Daoy (cell line): ENCODE measurements at places on chromosomes 11 and 22. TPM values are rescaled to one million over a fixed set of nuclear protein-coding genes. Genes with fewer than 3 reads are reported as not detected.
A peak's percentile ranks its signal among the peaks of the same experiment; 100 is the strongest.

GRCh38 chr22:38655519-38656255, 505 bp downstream of the FAM227A start:
- peak; percentile 17 for DNase-seq

DNA sequence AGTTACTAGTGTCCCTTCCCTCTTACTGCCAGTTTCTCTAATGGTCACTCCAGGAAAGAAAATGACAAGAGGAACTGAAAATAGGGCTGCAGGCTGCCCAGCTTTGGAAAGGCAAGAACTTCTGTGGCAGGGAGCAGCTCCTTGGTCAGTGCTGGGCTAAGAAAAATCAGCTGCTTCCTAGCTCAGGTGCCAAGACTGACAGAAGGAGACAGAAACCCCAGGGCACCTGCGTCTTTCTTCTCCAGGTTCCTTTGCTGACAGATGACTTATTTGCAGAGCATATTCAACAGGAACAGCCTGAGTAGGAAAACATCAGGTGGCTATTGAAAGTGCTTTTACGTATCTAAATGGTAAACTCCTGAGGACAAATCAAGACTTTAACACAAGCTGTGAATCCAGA, 25.4 kb downstream of the MAML2 start:
- DNase-seq, result no peak

Gene FDXACB1
- 3.5 and 4.7 TPM in 2 replicates for total RNA-seq

DNA sequence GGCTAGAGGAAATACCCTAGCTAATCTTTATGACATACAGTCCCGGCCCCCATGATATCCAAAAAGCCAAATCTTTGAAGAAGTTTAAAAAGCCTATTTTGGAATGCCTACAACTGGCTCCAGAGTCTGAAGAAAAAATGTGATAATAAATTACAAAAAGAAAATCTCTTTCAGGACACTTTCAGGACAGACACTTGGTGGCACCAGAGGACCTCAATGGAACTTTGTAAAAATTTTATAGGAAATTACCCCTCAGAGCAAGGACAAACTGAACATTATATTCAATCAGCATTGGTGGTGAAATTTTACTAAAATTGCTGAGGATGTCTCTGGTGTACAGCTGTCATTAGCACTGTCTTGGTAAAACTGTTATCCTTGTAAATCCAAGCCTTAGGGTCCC, 81.0 kb downstream of the CCDC73 start:
- no peak for DNase-seq

GRCh38 chr22:19179497-19180048, 1.0 kb upstream of the SLC25A1 start:
- DNase-seq, result peak; percentile 82

Gene CTSF
- total RNA-seq, result 7.5 and 9.5 TPM in 2 replicates

DNA sequence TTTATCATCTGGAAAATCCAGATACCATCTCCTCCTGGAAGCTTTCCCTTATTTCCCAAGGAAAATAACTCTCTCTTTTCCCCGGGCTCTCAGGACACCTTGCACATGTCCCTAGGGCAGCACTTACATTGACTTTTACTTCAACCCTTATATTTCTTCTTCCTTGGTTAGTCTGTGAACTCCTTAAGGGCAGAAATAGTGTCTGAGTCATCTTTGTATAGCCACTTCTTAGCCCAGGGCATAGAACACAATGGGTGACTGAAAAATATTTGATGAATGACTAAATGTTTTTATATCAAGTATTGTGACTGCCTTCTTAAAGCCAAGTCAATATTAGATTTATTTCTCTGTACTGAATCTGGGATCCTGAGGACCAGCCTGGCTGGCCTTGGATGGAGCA, 45.4 kb upstream of the MYOD1 start:
- no peak for DNase-seq

DNA sequence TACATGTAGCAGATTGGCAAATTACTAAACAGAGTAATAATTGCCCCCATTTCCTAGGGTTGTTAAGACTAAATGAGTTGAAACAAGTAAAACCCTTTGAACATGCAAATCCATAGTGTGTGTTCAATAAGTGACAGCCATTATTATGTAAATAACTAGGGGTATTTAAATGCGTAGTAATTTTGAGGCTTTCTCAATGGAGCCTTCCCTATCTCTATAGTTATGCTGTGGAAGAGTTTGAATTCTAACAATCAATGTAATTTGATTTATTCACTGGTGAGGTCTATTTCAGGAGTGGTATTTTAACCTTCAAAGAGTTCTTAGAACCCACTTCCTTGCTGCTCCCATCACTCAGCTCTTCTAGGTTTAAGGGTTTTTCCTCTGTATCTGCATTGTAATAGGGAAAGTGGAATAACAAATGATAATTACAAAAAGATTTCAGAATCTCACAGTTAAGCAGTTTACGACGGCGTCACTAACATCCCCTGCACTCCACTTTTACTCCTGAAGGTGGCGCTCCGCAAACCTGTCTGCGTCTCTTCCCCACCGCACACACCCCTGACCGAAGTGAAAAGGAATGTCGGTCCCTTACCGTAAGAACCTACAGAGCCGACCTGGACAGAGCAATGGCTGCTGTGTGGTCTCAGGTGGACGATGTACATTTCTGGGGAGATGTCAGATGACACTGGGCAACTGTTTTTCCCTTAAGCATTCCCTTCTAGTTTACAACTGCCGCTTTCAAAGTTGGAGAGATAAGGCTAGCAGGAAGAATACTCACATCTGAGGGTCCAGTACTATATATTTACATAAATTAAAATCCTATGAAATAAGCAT, 80.8 kb downstream of the ZC3H12C start:
- peak; percentile 72 for DNase-seq

DNA sequence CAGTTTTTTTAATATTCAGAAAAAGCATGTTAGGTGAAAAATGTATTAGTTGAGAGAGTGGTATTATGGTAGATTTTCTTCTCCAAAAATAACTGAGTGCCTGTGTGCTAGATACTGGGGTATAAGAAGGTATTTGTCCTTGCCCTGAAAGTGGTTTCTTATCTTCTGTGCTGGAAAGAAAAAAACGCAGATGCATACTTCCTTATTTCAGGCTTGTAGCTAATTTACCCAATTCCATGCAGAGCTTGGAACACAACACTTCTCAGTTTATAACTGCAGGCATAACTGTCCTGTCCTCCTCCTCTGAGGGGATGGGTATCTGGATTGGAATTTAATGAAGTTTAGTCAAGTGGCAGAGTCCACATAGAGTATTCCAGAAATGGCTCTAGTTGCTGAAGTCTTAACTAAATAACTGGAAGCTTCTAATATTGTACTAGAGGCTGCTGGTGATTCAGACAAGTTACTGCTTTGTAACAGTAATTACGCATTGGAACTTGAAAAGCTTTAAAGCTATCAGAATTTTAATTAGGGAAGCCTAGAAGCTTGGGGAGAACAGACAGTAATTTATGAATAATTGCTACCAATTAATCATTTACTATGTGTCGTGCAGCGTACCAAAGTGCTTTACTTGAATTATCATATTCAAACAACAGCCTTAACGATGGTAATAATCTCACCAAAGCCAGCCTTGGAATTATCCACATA, 12.7 kb upstream of the C11orf91 start:
- DNase-seq, result no peak

DNA sequence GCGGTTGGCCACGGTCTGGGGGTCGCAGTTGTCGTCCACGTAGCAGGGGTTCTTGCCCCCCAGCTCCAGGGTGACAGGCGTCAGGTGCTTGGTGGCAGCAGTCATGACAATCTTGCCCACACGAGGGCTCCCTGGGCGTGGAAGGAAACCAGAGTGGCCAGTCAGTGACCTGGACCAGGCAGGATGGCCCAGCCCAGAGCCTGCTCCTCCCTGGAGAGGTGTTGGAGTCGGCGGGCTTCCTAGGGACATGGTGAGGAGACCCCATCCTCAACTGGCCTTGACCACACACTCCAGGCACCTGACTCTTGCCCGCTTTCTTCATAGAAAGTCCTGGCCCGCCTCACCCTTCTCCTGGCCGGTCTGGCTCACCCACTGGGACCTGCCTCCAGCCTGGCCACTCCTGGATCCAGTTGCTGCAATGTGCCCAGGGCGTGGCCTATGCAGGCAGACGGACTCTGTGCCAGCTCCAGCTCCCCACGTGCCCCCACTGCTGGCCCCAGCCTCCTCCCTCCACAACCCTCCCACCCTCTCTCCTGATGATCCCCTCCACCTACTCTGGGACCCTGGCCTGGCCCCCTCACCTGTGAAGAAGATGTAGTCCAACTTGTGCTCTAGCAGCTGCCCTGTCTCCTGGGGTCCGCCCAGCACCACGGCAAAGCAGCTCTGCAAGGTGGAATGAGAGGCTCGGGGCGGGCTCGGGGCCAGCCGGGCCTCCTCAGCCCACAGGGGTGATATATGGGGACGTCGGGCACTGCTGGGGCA, 8.7 kb downstream of the ALDH3B2 start:
- DNase-seq, result no peak

Gene CREBZF
- total RNA-seq, result 34.3 and 52.9 TPM in 2 replicates

GRCh38 chr11:82960779-82961143, 59.2 kb downstream of the DDIAS start:
- DNase-seq, result no peak

- peak; percentile 28 for DNase-seq
These were observed 7.5 kb downstream of the NARS2 start for GRCh38 chr11:78567209-78567608.

Gene FAT3
- 1.1 and 1.5 TPM in 2 replicates for total RNA-seq

GRCh38 chr11:112363527-112363926, 102.9 kb upstream of the PLET1 start:
- no peak for DNase-seq

Gene SLC22A9
- total RNA-seq, result not detected in 2 replicates

GRCh38 chr11:109706945-109707344, 285.0 kb downstream of the C11orf87 start:
- DNase-seq, result no peak

- DNase-seq, result peak; percentile 80
These were observed 61.8 kb downstream of the SLC22A12 start for GRCh38 chr11:64652586-64653387.

DNA sequence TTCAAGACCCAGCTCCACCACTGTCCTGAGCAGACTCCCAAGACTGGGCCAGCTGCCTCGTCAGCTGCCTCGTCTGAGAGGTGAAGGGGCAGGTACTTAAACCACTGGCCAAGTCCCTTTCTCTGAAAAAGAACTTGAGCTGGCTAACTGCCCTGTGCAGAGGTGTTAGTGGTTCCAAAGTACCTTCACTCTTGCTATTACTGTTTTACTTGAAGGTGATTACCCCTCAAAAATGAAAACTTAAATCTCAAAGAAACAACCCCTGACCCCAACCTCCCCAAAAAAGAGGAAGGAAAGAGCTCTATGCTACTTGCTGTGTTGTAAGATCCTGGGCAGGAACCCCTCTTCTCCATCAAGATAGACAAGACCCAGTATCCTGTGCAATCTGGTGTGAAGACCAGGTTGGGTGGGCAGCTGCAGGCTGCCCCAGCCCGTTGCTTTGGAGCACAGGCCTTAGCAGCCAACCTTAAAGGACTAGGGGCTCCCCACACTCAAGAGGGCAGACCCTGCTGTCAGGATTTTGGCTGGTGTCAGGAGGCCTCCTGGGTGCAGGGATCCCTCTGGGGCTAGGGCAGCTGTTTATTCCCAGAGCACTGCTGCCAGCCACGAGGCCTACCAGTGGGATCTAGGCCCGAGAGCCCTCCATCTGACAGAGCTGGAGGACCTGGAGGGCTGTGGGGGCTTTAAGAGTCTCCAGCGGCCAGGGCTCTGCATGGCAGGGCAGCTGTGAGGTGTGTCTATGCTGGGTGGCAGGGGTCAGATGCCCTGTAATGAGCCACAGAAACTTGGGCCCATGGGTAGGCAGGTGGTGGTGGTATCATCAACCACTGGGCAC, 13.0 kb downstream of the GUCD1 start:
- DNase-seq, result no peak

- DNase-seq, result peak; percentile 22
These were observed 31.3 kb upstream of the CTTN start for GRCh38 chr11:70367071-70367470.
